ENCODE measurements at places on chromosomes 3 and 15.
A peak's percentile ranks its signal among the peaks of the same experiment; 100 is the strongest.

- no peak for DNase-seq
These were observed 55.1 kb downstream of the NGLY1 start for GRCh38 chr3:25728101-25728500.

DNA sequence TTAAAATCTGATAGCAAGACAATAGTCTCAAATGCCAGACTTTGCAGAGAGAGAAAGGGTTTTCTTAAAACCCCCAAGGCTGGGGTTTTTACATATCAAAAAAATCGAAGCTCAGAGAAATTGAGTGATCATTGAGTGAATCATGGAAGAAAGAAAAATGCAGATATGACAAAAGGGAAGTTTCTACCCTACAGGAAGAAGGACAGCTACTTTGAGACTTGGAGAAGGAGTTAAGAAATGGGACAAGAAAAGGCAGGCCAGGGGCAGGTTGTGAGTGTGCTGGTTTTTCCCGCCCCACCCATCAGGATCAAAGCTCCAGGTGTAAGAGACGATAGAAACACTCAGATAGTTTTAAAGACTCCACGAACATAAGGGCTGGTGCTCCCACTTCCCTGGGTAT lies 18.6 kb downstream of the TMEM158 start:
- no peak for DNase-seq

GRCh38 chr3:111577798-111578685 lies 17.1 kb downstream of the ZBED2 start:
- no peak for DNase-seq

DNA sequence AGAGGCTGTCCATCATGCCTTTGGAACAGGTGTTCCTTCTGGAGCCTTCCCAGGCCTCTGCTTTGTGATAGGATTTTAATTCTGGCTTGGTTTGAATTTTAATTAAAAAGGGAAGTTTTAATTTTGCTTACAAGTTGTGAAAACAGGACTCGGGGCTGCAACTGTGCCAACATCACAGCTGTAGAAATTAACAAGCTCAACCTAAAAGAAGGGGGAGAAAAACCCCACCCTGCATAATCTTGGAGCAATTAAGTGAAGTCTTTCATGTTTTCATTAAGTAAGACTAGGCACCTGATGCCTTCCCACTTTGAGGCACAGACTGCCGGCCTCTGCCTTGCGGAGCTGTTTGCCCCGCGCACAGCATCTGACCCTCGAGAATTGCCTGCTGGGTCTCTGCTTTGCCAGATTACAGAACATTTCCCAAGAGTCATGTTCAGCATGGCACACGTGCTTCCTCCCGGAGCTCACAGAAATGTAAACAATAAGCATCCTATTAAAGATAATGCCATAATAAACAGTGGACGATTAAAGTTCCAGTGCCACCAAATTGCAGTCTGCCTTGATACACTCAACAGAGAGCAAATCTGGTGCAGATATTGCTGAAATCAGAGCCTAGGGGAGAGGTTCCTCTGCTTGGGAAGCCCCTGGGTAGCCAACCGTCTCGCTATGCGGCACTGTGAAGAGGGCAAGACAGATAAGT lies 364.2 kb downstream of the LRTM1 start:
- DNase-seq = no peak

DNA sequence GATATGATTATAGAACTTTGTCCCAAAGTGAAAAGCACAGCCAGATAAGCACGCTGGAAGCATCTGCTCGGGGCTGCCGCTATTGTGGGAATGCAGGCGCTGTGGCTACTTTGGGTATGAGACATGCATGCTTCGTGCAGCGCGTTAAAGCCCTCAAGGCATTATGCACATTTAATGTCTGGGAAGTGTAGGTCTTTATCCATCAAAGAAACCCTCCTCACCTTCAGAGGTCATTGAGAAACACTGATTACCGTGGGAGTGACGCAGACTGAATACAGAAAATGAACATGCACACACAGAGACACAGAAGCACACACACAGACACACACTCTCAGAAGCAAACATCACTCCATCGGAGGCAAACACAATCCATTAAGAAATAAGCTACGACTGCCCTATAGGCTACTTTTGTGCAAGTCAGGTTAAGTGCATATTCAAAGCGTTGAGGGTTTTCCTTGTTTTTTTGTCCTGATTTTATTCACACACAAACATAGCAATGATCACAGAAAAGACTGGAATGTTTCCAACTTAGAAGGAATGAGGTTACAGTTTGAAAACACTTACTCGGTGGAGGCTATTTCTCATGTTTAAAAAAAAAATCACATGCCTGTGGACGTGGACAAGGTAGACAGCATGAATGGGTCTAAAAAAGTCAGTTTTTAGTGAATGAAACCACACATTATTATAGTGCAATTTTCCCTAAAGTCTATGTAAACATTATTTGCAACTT lies 68.5 kb downstream of the PLCH1 start:
- peak; percentile 57 for DNase-seq

GRCh38 chr3:181363231-181363630 lies 348.5 kb upstream of the SOX2 start:
- DNase-seq = no peak

DNA sequence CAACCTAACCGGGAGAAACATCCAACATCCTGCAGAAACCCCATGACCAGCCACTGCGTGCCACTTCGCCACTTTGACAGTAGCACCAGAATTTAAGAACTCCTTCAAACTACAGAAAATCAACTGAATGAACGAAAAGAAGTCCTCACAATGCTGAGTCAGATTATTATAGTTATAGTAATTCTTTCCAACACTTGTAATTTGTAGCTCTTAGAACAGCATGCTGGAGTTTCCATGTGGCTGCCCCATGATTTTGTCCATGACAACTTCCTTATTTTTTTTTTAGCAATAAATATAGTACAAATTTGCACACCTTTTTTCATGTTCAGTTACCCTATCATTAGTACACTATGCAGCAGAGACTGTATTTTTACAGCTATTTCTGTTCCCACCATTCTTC lies 26.1 kb upstream of the SSR3 start:
- no peak for DNase-seq

DNA sequence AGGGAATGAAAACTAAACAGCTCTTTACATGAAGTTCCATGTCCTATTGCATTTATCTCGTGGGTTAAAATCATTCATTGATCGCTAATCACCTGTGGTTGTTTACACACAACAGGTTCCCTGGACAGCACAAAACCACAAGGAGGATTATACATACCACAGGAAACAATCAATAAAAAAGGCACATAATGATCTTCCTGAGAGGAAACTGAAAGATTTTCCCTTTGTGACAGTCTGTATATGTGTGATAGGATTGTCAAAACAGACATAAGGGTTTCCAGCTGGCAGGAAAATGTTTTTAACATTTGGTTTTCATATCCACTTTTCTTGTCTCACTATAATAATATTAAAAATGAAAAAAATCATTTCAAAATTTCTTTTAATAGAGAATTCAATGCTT lies 541.8 kb downstream of the NLGN1 start:
- DNase-seq = no peak

DNA sequence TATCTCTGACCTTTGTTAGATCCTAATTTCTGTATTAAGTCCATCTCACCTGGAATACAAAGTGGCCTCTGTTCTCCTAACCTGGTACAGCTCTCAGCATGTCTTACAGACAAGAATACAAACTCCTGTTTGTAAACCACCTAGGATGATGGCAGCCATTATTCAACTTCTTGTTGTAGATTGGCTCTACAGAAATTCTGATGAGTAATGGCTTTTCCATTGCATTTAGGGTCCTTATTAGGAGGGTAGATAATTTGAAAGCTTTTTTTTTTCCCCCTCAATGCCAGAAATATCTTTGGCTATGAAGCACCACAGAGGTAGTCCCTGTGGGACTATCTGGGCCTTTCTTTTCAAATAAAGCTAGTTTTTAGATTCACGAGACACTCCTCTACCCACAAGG lies 9.8 kb downstream of the NR2E3 start:
- no peak for DNase-seq

- no peak for DNase-seq
These were observed 5.7 kb downstream of the ABHD5 start for GRCh38 chr3:43696441-43696840.

GRCh38 chr3:38039101-38039898 lies at the start of gene DLEC1:
DLEC1 (plus strand) TSS chr3:38039208; CDS start chr3:38039226, 18 bp downstream.
- peak; percentile 67 for DNase-seq

DNA sequence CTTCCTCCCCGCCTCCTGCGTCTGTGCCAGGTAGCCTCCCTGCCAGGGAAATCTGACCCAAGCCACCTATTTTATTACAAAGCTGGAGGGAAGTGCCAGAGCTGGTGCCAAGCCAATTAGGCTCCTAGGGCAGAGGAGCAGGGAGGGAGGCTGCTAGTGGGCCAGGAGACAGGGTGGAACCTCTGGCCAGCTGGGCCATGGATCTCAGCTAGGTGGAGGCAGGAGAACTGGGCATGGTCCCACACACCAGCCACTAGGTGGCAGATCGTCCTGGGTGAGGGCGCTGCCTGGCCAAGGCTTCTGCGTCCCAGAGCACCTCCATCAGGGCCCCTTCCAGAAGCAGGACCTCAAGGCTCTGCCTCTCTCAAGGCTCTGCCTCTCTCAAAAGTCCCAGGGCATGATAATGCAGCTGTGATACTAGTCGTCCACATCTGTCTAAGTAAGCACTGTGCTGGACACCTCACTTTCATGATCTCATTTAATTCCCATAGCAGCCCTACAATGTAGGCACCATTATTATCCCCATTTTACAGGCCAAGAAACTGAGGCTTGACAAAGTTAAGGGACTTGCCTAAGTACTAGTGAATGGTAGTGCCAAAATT lies 4.5 kb upstream of the RFT1 start:
- peak; percentile 5 for DNase-seq

- DNase-seq = no peak
These were observed 124.4 kb upstream of the P2RY1 start for GRCh38 chr3:152710549-152710948.

- no peak for DNase-seq
These were observed 311.0 kb downstream of the MCTP2 start for GRCh38 chr15:94542391-94542790.
